ENCODE measurements at places on chromosomes 13 and 19.

DNA sequence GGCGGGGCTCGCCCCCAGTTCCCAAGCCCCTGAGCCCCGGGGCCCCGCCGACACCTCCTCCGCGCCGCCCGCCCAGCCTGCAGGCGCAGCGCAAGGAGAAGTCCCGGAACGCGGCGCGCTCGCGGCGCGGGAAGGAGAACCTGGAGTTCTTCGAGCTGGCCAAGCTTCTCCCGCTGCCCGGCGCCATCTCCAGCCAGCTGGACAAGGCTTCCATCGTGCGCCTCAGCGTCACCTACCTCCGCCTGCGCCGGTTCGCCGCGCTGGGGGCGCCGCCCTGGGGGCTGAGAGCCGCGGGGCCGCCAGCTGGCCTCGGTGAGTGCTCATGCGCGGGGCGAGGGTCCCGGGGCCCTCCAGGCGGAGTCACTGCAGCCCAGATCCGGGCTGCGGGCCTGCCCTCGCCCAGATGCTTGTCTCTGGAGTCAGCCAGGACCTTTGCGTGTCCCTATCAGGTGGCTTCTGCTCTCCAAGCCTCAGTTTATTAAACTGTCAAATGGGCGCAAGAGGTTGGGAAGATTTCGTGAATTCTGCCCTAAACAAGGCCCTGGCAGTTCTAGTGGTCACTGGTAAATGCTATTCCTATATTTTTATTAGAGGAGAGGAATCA, 2.0 kb downstream of the NPAS1 start:
- no peak for DNase-seq

DNA sequence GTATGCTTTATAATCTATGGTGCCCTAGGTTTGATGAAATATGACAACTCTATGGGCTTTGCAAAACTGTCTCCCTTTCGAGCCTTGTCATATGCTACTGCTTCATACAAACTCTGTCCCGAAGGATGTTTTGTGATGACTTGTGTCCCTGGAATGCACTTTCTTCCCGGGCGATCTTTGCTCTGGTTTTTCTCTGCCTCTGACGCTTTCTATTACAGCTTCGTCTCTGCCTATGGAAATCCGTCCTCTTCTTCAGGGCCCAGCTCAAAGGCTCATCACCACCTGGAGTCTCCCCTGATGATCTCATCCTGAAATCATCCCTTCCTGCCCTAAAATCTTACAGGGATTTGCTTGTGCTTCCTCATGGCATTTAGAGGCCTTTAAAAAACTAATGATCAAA, 191.5 kb upstream of the KL start:
- no peak for DNase-seq

DNA sequence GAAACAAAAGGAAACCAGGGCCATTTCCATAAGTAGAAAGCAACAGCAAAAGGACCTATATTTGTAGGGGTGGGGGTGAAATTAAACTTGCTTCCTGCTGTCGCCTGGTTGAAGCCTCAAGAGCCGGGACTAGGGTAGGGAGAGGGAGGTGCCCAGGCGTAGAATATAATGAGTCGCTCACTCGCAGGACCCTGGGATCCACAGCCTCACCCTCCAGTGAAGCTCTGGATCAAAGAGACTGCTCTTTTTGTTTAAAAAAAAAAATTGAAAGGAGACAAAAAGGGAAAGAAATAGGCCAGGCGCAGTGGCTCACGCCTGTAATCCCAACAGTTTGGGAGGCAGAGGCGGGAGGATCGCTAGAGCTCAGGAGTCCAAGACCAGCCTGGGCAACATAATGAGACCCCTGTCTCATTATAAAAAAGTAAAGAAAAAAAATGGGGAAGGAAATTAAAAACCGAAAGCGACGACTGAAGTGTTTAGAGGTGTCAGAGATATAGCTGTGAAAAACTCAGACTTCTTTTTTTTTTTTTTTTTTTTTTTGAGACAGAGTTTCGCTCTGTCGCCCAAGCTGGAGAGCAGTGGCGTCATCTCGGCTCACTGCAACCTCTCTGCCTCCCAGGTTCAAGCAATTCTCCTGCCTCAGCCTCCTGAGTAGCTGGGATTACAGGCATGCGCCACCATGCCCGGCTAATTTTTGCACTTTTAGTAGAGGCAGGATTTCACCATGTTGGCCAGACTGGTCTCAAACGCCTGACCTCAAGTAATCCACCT, 10.9 kb upstream of the ADGRE5 start:
- no peak for DNase-seq

DNA sequence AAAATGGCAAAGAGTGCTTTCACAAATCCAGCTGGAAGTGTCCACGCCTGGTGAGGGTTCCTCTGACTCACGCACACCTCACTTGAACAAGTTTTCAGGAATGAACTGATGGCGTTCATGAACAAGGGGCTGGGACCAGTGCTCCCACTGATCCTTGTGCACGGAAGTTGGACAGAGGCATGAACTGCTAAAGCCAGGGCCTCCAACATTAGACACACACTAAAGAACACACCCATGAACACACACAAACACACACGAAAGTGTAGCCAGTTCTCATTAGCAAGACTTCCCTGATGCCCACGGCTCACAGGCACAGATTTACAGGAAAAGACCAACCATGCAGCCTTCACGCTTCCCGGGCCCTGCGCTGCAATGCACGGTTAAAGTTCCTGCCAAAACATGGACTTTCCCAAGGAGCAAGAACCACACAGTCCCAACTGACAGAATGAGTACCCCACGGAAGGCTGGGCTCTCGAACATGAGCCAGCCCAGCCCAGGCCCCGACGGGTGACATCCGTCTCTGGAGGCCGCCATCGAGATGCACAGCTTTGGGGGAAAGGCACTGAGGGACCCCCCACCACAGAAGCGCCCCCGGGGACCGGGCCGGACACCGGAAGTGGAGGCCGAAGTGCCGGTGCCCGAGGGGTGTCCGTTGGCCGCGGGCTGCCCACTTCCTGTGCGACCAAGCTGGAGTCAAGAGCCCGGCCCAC, 808 bp downstream of the DNMT1 start:
- DNase-seq: no peak

DNA sequence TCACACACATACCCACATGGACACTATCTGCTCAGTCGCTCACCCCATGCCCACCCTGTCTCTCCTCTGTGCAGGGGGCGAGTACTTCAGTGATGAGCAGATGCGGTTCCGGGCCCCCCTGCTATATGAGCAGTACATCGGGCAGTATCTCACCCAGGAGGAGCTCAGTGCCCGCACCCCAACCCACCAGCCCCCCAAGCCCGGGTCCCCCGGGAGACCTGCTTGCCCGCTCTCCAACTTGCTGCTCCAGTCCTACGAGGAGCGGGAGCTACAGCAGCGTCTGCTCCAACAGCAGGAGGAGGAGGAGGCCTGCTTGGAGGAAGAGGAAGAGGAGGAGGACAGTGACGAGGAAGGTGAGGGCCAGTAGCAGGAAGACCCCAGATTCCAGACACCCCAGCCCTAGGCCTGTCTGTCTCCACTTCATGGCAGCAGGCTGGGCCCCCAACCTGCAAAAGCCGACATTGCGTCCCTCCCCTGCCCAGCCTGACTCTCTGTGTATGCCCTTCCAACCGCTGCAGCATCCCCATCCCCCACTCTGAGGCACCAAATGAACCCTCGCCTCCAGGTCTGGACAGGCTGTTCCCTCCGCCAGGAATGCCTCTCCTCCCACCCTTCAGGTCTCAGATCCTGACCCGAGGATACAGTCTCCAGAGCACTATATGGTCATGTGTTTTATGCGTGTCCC, 9.7 kb downstream of the CCDC97 start:
- no peak for DNase-seq

DNA sequence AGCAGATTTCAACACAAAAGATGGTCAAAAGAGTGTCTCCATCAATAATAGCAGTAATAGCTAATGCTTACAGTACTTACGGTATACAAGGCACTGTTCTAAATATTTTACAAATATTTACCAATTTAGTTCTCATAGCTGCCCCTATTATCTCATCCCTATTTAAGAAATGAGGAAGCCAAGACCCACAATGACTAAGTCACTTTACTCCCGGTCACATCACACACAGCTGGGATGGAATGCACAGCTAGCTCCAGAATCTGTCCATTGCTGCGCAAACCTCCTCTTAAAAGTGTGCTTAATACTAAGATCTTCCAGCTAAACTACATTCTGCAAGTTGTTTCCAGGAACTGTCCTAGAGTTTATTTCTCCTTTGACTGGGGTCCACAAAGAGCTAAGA, 63.4 kb downstream of the RAP2A start:
- DNase-seq: no peak

- DNase-seq: no peak
These were observed 3.9 kb downstream of the ZNF266 start for GRCh38 chr19:9431475-9431874.

GRCh38 chr13:46905249-46905648, 8.4 kb upstream of the HTR2A start:
- no peak for DNase-seq

- DNase-seq: no peak
These were observed 1040.6 kb upstream of the SLC10A2 start for GRCh38 chr13:104106705-104107393.

- no peak for DNase-seq
These were observed 387.8 kb downstream of the ZNF536 start for GRCh38 chr19:30760014-30760413.

DNA sequence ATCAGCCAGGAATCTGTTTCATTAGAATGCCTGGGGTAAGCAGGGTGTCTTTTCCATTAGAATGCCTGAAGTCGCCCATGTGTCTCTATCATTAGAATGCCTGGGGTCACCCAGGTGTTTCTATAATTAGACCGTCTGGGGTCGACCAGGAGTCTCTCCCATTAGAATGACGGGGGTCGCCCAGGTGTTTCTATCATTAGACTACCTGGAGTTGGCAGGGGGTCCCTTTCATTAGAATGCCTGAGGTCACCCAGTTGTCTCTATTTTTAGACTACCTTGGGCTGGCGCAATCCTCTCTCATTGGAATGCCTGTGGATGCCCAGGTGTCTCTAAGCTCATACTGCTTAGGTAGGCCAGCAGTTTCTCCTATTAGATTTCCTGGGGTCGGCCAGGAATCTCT, 1447.6 kb downstream of the UQCRFS1 start:
- no peak for DNase-seq

Data from esophagus squamous epithelium (tissue), 5 donors.